ENCODE measurements at places on chromosomes 6 and 20.
A peak's percentile ranks its signal among the peaks of the same experiment; 100 is the strongest.

DNA sequence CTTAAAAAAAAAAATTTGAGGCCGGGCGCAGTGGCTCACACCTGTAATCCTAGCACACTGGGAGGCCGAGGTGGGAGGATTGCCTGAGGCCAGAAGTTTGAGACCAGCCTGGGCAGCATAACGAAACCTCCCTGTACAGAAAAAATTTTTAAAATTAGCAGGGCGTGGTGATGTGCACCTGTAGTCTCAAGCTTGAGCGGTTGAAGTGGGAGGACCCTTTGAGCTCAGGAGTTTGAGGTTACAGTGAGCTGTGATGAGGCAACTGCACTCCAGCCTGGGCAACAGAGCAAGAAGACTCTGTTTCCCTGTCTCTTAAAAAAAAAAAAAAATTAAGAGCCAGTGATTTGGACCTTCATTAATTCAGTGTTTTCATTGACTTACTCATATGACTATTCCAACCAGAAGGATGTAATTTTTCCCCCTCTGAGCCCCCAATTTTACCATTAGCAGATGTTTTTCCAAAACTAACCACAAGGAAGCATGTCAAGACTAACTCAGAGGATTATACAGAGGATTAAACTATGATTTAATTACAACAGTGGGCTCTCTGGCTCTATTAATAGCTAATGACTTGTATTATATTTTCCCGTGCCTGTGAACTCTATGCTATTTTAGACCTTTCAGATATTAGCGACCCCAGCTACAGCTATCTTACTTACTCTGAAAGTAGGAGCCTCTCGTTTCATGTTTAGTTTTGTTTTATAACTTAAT lies 75.1 kb downstream of the ARID1B start:
- DNase-seq, result no peak

GRCh38 chr6:71457929-71458328 lies 169.3 kb downstream of the OGFRL1 start:
- DNase-seq, result no peak

DNA sequence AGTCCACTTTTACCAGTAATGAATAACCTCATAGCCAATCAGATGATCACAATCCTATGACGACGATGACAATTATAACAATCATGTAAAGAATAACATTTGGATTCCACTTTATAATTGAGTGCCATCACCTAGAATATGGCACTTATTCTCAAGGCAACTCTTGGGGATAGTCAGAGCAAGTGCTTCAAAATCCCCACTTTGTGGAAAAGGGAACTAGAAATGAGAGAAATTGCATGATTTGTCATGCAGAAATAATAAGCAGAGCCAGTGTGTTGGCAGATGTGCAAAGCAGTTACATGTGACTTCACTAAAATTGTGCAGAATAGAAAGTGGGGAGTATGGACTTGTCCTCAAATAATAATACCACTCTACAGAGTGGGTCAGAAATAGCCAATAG lies 41.3 kb downstream of the FRK start:
- DNase-seq, result no peak

DNA sequence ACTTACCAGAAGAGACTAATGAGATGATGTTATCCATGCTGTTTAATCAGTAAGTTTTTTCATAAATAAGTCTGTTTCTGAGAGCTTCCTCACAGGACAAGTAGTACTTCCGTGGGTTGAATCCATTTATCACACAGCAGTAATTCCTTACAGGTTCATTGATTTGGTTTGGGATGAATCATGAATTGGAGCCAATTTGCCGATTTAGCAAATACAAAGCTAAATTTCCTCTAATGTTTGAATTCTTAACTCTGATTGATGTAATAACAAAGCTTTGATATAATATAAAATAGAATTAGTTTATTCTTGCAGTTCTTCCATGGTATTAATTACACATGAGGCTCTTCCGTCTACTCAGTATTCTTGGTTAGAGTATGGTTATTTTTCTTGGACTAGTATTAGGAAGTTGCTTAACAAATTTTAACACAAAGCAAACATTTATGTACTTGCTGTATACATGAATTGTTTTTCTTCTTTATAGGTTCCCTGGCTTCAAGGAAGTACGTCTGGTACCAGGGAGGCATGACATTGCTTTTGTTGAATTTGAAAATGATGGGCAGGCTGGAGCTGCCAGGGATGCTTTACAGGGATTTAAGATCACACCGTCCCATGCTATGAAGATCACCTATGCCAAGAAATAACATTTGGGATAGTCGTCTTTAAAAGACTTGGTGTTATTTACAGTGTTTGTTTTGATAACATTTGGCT lies 7.6 kb upstream of the OTOR start:
- DNase-seq, result no peak

DNA sequence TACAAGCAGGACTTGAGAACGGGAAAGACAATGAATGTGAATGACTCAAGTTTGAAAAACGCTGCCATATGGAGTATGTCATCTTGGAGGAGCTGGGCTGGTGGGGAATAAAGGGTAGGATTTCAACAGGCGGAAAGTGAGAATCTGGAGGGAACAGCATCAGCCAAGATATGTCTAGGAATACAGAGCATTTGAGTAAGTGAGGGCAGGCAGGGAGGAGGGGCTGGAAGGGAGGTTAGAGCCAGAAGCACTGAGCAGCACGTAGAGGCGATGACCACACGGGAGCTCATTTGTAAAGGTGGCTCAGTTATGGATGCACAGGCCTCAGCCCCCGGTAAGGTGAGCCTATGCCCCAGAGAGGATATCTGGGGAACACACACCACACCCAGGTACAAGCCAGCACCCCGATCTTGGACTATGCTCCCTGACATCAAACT lies 115.1 kb downstream of the ZMYND8 start:
- no peak for DNase-seq

- no peak for DNase-seq
Observed at GRCh38 chr6:36519352-36519751, 27.9 kb downstream of the STK38 start.

GRCh38 chr6:112384511-112384910 lies 37.4 kb downstream of the RFPL4B start:
- DNase-seq, result no peak

GRCh38 chr6:143160015-143160414 lies 99.3 kb downstream of the AIG1 start:
- DNase-seq, result no peak

DNA sequence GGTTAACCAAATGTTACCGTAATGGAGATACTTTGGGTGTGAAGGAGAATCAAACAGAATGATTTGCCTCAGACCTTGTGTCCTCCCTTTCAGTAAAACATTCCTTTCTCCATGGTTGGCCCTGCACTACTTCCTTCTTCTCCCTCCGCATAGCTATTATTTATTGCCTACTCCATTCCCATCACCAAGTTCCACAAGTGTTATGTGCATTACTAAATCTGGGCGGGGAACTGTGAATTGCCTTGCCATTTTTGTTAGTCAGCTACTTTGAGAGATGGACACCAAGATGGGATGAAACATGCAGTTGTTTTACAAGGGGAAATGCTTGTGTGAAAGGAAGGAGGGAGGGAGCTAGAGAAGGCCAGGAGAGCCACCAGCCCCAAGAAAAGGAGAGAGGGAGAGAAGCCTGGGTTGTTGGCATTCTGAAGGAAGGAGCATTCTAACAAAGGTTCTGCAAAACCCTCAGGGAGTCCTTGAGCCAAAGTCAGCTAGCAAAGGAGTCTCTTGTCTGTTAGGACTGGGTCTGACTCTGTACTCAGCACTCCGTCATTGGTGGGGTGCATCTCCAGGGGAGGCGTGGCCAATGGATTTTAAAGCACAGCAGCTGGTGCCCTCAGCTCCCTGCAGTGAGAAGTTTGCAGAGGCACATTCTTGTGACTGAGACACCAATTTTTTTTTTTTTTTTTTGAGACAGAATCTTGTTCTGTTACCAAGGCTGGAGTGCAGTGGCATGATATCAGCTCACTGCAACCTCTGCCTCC lies 83.6 kb upstream of the CHD6 start:
- no peak for DNase-seq

DNA sequence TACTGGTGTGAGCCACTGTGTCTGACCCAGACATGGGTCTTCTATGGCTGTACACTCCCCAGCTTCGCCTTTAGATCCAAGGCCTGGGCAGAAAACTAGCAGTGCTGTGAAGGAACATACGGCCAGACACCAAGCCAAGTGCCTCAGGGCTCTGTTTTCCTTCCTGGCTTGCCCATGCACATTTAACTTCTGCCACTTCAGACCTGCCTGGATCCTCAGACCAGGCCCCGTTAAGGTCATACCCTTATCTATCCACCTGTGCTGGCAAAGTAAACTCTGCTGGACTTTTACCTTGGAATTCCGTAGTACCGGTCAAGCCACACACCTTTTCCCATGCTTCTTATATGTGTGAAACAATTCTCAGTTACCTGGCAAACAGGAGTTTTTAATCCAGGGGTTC lies 644.8 kb downstream of the PTPRT start:
- no peak for DNase-seq

GRCh38 chr6:169938262-169938701 lies 186.9 kb downstream of the ERMARD start:
- no peak for DNase-seq

DNA sequence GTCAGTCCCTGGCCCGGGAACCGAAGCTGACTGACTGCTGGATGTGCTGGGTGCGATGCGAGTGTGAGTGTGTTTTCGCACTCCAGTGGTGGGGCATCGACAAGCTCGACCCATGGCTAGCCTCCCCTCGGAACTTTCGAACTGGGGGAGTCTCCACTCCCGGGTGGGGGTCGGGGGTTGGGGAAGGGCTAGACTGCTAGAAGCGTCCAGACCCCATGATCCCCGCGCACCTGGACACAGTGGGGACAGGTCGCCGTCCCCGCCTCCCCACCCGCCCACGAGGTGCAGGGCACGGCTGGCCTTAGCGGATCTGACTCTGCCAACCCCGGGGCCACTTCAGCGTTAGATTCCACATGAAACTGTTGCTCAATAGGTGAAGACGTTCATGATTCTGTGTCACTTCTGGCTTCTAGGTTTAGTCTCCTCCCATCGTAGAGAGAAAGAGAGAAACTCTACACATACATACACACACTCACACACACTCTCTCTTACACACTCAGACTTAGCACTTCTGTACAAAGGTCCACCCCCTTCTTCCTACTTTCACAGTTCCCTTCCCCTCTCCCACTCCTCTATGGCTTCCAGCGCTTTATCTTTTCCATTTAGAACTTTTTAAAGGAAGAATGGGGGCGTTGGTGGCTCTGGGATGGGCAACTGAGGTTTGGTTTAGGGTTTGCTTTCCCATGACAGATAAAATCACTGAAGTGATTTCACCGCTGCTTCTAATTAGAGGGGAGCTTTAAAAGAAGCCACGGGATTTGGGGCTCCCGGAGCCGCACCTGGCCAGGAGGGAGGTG lies 5.1 kb upstream of the TFAP2A start:
- DNase-seq, result peak; percentile 12

DNA sequence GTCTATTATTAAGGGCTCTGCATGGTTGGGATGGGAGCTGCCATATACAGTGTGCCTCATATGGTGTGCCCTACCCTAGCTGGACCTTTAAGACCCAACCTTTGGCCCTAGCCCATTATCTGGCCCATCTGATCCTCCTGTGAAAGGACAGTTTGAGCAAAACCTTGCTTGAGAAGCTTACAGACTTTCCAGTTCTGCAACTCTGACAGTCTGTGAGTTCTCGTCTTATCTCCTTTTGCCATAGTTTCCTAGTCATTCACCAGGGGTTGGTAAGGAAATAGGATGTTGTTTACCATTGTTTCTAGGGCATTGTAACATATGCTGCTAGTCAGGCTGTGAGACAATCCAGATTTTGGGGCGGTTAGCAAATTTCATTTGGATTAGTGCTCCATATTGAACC lies 17.2 kb downstream of the CTNNBL1 start:
- no peak for DNase-seq

DNA sequence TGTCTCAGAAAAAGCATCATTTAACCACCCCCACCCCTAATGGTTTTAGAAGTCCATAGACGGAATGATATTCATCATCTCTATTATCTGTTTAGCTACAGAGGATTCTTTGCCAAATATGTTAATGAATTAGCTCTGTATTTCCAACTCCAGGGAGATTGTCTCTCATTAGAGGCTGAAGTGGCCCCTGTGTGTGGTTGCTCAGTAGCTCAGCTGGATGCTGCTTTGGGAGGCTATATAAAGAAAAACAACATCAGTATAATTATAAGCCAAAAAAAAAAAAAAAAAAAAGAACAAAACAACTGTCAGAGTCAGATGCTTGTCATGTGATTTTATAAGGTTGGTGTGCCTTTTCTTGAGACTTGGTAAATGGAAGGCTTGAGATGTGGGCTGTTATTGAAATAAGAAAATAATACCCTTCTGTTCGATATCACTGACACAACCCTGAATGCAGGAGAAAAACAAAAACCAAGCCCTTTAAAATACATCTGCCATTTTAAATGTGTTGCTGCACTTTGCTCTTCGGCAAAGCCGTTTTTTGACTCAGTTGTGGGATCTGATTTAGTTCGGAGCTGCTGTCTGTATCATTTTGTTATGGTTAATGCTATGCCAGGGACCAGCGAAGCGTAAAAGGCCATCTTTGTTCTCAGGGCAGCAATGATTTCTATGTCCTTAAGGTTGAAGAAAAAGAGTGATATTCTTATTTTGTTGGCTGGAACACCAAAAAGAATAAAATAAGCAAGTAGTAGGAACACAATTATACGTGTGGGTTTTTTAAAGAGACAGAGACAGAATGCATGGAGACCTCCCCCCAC lies 422.6 kb downstream of the QKI start:
- no peak for DNase-seq

- DNase-seq, result no peak
Observed at GRCh38 chr6:52162940-52163908, 23.0 kb upstream of the IL17A start.

DNA sequence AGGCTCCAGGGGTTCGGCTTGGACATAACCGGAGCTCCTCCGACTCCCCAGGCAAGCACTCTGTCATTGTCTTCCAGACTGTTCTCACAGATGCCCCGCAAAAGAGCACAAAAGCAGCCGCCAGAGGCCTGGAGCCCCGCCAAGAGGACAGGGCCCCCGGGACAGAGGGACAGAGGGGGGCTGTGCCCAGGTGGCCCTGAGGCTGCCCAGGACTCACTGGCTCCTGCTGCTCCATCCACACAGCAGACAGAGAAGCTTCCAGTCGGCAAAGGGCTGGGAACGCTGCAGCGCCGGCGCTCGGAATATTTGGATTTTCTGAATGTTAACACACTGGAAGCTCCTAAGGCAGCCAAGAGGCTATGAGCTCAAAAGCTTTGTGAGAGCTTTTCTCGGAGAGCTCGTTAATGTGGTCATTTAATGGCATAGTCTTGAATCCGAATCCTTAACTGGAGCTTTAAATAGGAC lies 68.0 kb upstream of the QKI start:
- DNase-seq, result no peak

- no peak for DNase-seq
Observed at GRCh38 chr20:44388466-44389023, 33.0 kb downstream of the HNF4A start.

- no peak for DNase-seq
Observed at GRCh38 chr6:119174879-119175817, 96.7 kb upstream of the FAM184A start.

- no peak for DNase-seq
Observed at GRCh38 chr20:57496592-57496991, 28.3 kb downstream of the CTCFL start.

GRCh38 chr6:11734861-11735613 lies 43.6 kb downstream of the ADTRP start:
- DNase-seq, result no peak

- no peak for DNase-seq
Observed at GRCh38 chr6:33404884-33405283, 5.9 kb upstream of the PHF1 start.

Data from progenitor cell of endocrine pancreas (in vitro differentiated cells).